Stimulated activated CD4-positive, alpha-beta T cell treated with anti-CD3 and anti-CD28 coated beads, Interleukin-4, amount 100 ng/mL, for 1 hour (primary cell): ENCODE measurements at places on chromosomes 5 and 9.

GRCh38 chr9:18710065-18710464 is 236.1 kb downstream of the ADAMTSL1 start:
- no peak for DNase-seq

GRCh38 chr5:158606233-158606632 is 493.5 kb downstream of the EBF1 start:
- DNase-seq: no peak

DNA sequence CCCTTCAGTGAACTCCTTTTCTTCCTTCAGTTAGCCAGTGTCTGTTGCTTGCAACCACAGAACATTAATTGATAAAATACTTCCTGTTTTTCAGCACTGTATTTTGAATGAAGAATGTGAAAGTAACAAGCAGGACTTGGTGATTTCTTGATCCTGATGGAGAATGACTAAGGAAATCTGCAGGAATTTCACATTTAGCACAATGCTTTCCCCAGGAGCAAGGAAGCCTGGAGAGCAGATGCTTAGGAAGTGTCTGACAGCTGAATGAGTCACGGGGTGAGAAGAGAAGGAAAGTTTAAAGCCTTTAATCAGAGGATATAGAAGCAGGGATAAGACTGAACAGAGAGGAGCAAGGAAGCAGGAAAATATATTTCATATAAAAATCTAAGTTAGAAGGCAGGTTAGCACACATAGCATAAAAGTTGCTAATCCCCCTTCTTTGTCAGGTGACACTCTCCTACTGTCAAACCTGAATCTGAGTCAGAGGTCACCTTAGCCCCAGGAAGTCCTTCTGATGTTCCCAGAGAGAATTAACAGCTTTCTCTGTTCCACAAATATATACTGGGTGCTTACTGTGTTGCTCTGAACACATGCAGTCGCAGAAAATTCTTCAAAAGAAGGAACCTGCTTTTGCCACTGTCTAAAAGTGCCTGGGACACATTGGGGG is 59.7 kb downstream of the GNA14 start:
- DNase-seq: no peak

GRCh38 chr5:145978708-145979107 is 42.3 kb downstream of the SH3RF2 start:
- DNase-seq: no peak

DNA sequence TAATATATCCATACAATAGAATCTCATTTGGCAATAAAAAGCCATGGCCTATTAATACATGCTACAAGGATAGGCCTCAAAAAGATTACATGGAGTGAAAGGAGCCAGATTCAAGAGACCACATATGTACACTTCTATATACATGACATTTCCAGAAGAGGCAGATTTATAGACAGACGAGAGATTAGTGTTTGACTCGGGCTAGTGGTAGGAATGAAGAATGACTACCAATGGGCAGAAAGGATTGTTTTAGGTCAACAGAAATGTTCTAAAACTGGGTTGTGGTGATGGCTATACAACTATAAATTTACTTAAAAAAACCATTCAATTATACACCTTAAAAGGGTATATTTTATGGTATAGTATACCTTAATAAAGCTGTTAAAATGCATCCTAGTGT is 41.9 kb downstream of the SETX start:
- no peak for DNase-seq

DNA sequence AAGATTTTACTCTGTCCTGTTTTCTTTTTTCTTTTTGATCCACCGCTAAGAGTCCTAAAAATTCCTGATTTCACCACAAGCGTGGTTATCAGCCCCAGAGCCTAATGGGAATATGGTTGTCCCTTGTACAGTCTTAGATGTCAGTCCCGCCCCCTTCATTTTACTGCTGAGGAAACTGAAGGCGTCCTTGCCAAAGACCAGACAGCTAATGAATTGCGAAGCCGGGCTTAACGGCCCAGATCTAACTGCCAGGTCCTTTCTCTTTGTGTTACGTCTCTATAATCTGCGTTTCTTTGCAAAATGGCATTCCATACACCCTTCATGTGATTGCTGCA is 497 bp downstream of the NSA2 start:
- DNase-seq: no peak

- no peak for DNase-seq
Observed at GRCh38 chr9:72775570-72775969, 177.3 kb downstream of the ALDH1A1 start.

DNA sequence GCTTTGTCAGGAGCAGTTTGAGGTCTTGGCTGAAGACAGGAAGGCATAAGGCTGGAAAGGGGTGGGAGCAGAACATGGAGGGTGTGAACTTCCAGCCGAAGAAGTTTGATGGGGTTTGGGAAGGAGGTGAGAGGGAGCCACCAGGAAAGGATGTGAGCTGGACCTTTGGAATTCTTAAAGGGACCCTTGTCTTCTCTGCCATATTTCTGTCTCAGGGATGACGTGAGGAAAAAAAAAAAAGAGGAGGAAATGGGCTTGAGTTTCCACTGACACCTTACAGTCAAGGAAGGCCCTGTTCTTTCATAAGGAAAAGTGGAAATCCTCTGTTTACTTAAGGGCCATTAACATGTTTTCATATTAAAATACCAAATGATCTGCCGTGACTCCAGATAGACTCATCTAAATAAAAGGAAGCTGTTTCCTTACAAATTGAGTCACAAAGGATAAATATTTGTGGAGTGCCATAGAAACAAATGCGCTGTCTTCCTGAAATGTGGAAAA is 132.1 kb downstream of the PALM2AKAP2 start:
- DNase-seq: no peak
